ENCODE measurements at places on chromosomes 3 and 15.

DNA sequence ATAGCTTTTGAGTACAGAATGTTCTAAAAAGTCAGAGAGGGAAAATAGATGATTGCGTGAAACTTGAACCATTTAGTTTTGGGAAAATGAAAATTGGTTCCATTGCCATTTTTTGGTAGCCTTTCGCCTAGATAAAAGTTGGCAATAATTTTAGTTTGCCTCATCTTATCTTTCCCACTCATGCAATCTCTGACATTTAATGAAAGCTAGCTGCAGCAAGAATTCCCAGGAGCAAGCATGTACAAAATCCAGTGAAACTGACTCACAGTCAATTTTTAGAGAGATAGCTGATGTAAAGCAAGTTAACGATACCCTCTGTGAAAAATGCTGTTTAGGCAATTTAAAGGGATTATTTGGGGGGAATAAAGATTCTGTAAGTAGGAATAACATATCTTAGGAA, 797.4 kb downstream of the GRM7 start:
- DNase-seq: no peak

DNA sequence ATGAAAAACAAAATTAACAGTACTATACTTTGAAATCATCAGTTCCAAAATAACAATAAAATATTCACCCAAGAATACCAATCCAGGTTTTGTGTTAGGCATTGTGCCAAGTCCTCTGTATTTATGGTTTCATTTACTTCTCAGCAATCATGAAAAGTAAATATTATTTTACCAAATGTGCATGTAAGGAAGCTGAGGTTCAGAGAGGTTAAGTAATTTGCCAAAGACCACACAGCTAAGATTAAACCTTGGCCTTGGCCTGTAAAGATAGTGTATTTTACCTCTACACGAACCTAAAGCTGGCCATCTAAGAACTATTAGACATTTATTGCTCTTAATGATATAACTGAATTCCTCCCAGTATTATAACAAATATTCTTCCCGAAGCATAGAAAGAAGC, 124.4 kb upstream of the SLC2A2 start:
- no peak for DNase-seq

GRCh38 chr15:95394186-95395067, 936.1 kb upstream of the NR2F2 start:
- no peak for DNase-seq

GRCh38 chr3:120497818-120498217, 47.0 kb upstream of the FSTL1 start:
- DNase-seq: no peak

- no peak for DNase-seq
Measured at GRCh38 chr3:58183221-58183620, 27.6 kb downstream of the DNASE1L3 start.

DNA sequence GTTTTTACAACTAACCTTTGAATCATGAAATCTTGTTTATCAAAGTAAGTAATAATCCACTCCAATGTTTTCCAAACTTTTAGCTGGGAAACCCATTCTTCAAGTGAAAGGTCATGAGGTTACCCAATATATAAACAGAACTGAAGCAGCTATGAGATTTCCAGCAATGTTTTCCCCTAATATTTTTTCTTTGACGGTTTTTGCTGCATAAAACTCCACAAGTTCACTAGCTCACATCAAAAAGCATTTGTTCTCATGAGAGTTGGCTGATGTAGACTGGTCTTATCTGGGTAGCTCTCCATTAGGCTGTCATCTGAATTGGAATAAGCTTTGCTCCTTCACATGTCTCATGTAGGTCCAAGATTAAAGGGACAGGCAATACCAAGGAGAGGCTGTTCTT, 241.2 kb upstream of the LRRC3B start:
- no peak for DNase-seq

DNA sequence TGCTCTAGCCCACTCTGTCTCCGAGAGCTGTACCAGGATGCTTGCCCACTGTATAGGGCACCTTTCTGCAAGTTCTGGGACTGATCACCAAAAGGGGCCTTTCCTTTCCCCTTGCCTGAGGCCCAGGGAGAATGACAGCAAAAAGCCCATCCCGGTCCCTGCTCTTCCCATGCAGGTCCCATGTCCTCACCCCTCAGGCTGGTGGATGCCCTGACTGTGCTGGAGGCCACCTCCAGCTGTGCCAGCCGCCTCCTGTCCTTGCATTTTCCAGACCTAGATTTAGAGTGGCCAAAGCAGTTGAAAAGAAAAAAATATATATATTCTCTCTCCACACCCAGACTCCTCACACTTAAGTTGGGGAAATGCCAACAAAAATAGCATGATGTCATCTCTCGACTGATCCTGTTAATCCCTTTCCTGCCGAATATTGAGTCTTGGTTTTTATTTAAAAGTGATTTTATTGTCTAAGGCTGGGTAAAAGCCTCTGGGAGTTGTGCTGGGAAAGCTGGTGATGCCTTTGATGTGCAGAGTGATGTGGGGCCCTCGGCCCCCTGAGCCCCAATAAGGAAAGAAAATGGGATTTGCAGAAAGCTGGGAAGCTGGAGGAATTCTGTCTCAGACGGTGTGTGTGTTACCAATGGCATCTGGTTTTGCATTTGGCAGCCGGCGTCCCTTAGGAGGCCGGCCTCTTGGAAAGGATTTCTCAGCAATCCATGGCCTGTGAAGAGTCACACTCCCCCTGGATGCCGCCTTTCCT, 29.3 kb upstream of the TPM1 start:
- no peak for DNase-seq

GRCh38 chr3:15327941-15328340, 4.4 kb downstream of the SH3BP5 start:
- peak; percentile 9 for DNase-seq

DNA sequence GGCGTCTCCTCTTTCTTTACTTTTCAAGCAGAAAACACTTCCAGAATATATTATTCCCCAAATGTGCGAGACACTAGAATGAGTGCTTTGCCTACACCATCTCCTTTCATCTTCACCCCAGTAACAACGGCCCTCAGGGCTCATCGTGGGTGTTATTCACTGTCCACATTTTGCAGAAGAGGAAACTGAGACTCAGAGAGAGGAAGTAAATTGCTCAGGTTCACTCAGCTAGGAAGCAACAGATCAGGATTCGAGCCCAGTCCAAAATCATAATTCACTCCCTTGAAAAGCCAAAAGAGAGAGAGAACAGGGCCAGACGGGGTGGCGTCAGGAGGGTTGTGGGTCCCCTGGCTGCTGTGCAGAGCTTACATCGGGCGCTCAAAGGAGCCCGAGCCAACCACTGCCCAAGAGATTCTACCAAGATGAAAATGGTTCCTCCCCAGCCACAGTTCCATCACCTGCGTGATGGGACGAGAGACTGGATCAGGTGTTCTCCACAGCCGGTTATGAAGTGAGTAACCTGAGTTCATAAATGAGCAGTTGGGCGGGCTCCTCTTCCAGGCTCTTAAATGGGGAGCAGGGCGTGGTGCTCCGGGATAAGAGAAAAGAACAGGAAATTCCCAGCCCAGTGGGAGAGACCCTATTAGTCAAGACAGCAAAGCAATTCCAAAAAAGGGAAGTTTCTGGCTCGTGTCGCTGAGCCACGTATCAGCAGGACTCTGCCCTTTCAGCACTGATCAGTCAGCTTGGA, 48.6 kb upstream of the FLNB start:
- no peak for DNase-seq

DNA sequence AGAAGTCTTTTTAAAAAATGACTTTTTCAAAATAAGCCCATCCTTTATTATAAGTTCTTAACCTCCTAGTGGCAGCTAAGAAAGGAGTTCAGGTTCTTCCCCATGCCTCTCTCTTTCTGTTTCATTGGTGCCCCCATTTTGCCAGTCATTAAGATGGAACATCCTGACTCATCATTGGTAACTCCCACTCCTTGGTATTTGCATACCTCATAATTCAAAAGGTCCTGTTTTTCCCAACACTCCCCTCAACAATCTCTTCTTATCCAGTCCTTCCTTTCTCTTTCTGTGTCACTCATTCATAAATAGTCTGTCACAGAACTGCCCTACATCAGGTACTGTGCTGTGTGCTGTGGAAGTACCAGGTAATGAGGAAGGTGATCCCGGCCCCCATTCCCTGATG, 394.0 kb downstream of the FOXP1 start:
- no peak for DNase-seq

- DNase-seq: no peak
Measured at GRCh38 chr15:85891470-85891869, 96.7 kb upstream of the KLHL25 start.

DNA sequence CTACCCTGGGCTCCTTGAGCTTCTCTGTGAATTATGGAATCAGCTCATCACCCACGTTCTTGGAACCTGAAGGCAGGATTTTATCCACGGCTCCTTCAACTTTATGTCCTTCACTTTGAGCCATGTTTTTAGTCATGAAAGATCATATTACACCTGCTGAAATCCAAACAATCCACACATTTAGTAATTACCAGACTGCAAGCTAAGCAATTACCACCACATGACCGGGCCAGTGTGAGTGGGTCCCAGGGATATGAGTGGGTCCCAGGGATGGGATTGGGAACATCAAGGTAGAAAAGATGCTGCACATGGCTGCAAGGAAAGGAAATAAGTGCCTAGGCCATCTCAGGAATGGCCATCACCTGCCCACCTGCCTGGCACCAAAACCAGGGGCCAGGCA, 140.3 kb upstream of the IQSEC1 start:
- DNase-seq: no peak

GRCh38 chr3:62134061-62134496, 239.3 kb downstream of the FEZF2 start:
- DNase-seq: no peak

DNA sequence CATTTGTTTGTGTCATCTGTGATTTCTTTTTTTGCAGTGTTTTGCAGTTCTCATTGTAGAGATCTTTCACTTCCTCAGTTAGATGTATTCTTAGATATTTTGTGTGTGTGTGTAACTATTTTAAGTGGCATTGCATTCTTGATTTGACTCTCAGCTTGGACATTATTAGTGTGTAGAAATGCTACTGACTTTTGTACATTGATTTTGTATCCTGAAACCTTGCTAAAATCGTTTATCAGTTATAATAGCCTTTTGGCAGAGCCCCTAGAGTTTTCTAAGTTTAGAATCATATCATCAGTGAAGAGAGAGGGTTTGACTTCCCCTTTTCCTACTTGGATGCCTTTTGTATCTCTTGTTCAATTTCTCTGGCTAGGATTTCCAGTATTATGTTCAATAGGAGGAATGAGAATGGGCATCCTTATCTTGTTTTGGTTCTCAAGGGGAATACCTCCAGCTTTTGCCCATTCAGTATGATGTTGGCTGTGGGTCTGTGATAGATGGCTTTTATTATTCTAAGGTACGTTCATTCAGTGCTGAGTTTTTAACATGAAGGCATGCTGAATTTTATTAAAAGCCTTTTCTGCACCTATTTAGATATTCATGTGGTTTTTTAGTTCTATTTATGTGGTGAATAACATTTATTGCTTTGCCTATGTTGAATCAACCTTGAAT, 211.7 kb downstream of the MBNL1 start:
- DNase-seq: no peak

DNA sequence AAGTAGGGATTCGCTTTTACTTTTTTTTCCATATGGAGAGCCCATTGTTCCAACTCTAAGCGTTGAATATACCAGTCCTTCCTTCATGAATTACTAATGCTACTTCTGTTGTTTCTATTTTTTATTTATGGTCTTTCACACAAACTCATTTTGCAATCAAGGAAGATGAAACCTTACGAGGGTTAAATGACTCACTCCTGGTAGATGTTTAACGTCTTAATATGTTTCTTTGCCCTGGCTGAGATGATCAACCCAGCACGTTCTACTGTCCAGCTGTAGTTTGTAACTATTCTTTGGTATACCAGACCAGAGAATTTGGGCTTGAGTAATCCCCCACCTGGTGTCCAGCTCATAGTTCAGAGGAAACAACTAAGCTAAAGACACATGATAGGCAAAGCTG, 23.1 kb downstream of the CDCP1 start:
- no peak for DNase-seq

- DNase-seq: no peak
Measured at GRCh38 chr3:111998636-111999483, at the start of gene TAGLN3. TAGLN3 (plus strand) TSS chr3:111998922; CDS start chr3:111999423, 501 bp downstream.

- DNase-seq: no peak
Measured at GRCh38 chr15:68137096-68137495, 68.0 kb downstream of the CALML4 start.

DNA sequence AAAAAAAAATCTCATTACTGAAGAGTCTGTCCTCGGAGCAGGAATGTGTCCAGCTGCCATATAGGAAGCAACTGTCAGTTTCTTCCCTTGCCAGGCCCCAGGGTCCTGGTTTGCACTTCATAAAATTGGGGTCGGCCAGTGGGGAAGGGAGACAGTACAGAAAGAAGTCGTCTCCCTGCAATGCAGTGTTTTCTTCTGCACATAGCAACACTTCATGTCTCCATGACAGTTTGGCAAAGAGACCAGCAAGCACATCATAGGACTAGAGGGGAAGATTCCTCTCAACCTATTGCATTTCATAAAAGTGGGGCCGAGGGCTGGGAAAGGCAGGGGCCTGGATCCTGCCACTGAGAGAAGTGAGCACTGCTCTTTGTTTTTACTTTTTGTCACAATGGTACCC, 138.2 kb upstream of the HACD2 start:
- no peak for DNase-seq

GRCh38 chr3:56858331-56858730, 56.6 kb upstream of the ARHGEF3 start:
- no peak for DNase-seq

DNA sequence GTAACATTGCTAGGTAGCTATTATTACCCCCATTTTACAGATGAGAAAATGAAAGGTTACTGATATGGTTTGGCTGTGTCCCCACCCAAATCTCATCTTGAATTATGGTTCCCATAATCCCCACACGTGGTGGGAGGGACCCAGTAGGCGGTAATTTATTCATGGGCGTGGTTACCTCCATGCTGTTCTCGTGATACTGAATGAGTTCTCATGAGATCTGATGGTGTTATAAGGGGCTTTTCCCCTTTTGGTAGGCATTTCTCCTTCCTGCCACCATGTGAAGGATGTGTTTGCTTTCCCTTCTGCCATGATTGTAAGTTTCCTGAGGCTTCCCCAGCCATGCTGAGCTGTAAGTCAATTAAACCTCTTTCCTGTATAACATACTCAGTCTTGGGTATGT, 252.1 kb downstream of the OPA1 start:
- no peak for DNase-seq

GRCh38 chr3:72120039-72120438, 335.1 kb upstream of the PROK2 start:
- DNase-seq: no peak

GRCh38 chr3:105647047-105647446, 221.8 kb downstream of the CBLB start:
- DNase-seq: no peak

DNA sequence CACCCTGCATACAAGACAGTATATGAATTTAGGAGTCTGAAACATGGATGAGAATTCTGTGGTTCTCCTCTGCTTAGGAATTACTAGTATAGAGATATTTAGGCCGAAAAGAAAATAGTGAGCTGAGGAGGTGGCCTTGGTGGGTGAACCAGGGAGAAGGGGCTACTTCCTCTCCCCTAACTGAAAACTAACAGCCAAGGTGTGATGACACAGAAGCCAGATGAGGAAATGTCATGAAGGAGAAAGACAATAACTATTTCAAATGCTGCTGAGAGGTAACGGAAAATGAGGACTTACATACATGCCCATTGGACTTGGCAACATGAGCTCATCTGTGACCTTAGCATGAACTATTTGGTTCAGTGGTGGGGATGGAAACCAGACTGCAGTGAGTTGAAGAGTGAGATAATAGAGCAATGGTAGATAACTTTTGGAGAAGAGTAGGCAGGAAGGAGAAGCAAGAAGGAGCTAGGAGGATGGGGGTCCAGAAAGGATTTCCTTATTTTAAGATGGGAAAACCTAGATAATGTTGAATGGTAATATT, 114.4 kb upstream of the TSPAN3 start:
- DNase-seq: no peak

Data from effector CD4-positive, alpha-beta T cell (primary cell).